ENCODE measurements at places on chromosomes 5 and 9.

DNA sequence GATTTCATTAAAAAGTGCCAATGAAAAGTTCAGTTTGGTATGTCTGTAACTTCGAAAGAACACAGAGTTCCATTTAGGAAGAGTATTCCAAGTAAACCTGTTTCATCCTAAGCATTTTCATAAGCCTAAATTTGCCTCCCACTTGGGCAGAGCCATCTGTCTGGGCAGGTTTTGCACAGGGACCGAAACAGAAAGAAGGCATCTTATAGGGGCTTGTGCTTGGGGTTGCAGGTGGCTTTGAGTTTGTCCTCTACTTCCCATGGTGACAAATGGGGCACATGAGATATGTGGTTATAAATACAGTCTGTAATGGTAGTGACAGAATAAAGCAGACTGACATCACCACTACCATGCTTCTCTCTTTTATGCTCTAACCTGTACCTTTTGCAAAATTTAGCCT, 63.7 kb downstream of the MCTP1 start:
- no peak for DNase-seq

DNA sequence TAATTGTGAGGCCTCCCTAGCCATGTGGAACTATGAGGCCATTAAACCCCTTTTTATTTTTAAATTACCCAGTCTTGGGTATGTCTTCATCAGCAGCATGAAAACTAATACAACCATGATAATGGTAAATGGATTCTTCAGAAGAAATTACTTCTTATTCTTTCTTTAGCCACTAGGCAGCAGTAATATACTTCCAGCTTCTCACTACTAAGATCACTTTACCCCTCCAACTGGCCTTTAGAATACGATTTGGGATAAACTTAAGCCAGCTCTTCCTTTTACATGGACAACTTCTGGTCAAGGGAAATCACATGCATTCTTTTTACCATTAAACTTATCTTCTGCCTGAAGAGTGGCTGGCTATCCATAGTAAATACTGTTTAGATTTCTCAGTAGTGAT, 355.4 kb downstream of the MAN2A1 start:
- DNase-seq: no peak

GRCh38 chr9:122122468-122122867, 29.4 kb upstream of the TTLL11 start:
- no peak for DNase-seq

- DNase-seq: no peak
Observed at GRCh38 chr5:59312223-59312622, 581.3 kb downstream of the PDE4D start.

DNA sequence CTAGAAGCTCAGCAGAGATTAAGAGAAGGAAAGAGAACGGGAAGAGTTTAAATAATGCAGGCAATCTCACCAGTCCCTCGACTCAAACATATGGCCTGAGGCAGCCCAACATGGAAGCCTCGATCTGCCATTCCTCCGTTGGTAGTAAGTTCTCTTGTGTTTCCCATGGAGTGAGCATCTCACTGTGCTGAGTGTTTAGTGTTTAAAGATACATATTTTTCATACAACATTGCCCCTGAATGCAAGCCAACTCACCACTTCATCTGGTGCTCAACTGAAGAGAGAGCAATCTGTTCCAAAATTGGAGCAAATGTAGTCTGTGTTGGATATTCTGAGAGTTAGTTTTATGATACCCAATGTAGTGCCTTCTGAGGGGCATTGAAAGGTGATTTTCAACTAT, 171.5 kb upstream of the ATP10B start:
- no peak for DNase-seq

DNA sequence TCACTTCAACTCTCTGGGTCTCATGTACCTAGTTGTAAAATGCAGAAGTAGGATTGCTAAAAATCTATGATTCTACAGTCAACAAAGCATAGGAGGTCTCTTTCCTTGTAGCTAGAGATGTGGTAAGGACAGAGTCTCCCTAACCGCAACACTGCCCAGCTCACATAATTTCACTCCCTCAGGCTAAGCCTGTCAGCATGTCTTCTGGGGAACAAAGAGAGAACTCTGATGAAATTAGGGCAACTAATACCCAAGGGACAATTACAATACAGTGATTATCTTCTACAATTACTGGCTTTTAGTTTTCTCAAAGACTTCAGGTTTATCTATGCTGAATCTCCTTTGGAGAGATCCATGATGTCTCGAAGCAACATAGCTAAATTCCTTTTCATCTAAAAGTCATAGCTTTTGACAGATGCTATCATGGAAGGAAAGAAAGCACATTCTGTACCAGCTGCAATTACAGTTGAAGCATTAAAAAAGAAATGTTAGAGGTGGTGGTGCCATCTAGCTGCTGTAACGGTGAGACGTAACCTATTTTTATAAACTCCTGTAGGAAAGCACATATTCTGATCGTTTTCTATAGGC, 141.1 kb upstream of the TARS1 start:
- DNase-seq: no peak

GRCh38 chr5:142461028-142461590, 136.3 kb upstream of the SPRY4 start:
- no peak for DNase-seq

DNA sequence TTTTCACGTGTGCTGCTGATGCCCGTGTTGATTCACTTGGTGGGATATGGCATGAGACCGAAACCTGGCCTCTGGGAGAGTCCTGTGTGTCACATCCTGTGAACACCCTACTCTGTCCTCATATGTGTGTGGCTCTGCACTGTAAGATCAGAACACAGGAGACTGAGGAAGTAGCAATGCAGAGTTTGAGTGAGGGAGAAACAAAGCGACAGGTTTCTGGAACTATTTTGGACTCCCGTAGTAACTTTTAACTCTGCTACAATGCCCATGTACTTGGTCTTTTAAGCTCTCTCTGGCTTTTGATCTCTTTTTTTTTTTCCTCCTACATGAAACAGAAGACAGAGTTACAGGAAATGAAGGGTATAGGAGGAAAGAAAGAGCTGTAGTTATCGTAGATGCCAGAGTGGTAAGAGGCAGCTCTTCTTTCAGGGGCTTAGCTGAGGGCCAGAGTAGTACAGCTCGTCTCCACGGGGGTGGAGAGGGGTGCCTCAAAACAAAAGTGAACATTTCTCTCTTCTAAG, 26.6 kb downstream of the GRAMD2B start:
- DNase-seq: peak; percentile 37

DNA sequence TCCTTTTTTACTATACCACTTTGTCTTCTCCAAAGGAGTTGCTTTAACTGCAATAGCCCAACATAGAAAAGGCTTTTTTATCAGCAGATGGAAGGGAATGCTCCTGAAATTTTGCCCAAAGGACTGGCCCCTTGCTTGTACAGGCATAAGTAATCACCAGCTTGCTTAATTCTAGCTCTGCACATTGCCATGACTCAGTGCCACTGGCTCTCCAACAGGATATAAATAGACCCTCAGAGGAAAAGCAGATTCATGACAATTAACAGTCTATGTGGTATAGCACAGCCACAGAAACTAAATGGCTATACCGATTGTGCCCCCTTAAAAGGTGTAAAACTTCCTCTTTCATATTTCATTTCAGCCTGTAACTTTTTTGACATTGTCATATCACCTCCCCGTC, 227.0 kb downstream of the ZNF608 start:
- DNase-seq: no peak

DNA sequence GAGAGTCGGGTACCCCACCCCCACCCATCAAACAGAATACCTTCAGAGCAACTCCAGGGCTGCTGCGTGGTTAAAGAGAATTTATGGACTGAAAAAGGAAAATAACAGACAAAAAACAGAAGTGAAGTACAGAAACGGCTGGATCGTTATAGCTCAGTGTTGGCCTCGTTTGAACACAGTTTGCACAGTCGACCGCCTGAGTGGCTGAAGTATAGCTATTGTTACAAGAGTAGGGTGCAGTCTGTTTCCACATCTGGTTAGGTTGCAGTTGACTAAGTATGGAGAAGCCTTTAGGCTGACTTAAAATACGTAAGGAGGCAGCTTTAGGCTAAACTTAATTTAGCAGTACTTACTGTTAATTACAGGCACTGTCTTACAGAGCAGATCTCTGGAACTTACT, 121.2 kb downstream of the GCNT1 start:
- no peak for DNase-seq

- no peak for DNase-seq
Observed at GRCh38 chr5:128021411-128021810, 62.2 kb upstream of the SLC12A2 start.

DNA sequence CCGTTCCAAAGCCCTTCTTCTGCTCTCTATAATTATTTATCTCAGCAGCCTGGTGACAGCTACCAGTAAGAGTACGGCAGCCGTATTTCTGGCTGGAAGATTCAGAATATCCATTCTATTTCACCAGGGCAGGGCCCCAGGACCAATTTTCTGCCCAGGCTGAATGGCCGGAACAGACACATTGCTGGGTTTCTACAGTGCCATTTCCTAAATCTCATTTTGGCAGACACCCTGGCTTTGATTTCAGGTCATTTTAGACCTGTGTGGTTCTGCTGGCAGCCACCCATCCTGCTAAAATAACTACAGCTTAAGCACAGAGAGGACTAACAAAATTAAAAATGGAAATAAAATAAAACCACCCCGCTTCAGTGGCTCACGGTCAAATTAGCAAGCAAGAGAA, 95.0 kb downstream of the CRB2 start:
- no peak for DNase-seq

DNA sequence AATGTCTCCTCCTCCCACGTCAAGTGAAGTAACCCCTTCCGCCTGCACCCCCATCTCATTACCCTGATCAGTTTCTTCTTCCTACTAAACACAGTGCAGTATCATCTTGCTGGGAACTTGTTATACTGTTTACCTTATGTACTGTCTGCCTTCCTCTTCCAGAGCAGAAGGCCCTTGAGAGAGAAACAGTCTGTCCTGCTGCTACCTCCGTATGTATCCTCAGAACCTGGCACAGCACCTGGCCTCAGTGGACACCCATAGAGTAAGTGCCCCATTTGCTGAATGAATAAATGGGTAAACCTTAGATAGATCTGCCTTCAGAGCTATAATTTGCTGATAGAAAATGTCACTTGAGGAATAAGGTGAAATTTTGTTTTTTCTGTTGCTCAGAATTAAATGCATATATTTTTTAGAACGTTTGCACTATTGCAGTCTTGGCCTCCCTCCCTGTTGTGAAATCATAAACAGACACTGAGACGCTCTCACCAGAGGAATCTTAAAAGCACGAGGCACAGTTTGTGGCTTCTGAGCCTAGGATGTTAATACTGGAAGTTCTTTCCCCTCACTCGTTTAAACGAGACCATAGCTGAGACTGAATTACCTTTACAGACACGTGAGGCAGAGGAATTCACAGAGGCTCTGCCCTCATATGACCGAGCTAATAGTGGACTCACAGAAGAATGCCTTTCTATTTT, 223.1 kb upstream of the DAP start:
- no peak for DNase-seq

DNA sequence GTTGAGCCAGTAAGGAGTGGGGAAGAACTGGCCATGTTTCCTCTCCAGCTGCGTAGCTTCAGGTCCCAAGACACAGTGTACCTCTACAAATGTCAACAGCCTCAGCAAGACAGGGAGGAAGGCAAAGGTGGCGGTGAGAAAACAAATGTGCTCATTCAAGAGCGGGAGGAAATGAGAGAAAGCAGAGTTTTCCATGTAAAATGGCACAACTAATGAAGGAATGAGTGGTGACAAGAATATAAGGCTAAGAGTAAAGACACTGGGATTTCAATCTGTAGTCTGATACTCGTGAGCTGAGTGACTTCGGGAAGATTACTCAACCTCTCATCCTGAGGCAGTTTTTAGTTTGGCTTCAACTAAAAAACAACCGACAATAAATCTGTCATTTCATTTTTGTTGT, 67.6 kb downstream of the DPYSL3 start:
- DNase-seq: no peak

- no peak for DNase-seq
Observed at GRCh38 chr9:125959315-125959714, 212.1 kb downstream of the PBX3 start.

DNA sequence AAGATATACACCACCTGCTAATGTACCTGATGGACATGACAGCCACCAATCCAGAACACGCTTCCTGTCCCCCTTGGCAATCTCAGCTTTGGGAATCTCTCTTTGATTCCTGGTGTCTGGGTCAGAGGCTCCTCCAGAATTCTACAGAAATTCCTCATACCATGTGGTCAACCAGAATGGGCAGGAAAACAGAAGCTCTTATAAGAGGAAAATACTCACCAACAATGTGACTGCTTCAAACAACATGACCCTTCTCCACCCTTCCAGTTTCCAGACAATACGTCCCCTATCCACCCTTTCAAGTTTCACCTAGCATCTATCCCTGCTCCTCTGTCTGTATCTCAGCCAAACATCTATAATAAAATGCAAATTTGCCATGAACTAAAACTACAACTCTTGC, 247.2 kb downstream of the DENND1A start:
- no peak for DNase-seq

GRCh38 chr9:101618698-101619097, 23.9 kb upstream of the PPP3R2 start:
- DNase-seq: no peak

GRCh38 chr5:175025077-175025476, 300.7 kb downstream of the MSX2 start:
- DNase-seq: no peak

DNA sequence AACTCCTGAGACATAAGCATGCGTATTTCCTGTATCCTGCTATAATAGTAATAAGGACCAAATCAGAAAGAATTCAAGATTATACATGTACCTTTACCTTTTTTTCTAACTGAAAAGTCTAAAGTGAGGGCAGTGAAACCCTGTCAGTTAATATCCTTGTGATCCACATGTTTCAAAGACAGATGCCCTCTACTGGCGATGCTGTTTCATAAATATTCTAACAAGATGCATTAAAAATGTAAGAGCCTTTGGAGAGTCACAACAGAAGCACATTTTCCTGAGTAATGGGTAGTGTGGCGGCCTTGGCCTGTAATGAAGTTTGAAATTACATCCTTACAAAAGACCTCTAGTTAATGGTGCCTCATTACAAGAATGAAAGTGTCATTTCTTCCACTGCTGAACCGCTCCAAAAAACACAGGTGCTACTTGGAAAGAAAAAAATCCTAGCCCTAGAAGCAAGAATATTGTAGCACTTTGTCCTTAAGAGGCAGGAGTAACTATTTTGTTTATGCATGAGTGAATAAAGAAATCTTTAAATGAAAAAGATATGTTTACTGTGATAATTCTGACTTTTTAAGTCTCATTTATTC, 232.6 kb downstream of the EPB41L4A start:
- no peak for DNase-seq

- DNase-seq: no peak
Observed at GRCh38 chr5:56088431-56088949, 93.7 kb upstream of the IL6ST start.

DNA sequence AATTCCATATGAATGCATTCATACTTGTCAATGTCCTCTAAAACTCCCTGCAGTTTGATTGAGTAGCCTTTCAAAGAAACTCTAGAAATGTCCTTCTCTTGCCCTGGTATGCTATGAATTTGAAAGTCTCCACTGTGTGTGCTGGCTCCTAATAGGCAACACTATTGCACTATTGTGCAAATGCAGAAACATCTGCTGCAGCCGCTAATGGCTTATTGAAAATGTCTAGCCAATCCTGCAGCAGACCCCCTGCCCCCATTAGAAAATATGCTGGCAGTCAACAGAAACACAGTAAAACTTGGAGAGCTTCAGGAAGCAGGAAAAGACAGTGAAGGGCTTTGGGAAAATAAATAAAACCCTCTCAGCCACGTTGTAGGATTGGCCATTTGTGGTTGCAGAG, 87.3 kb upstream of the GRAMD2B start:
- no peak for DNase-seq

GRCh38 chr9:76602199-76602598, 143.2 kb downstream of the GCNT1 start:
- no peak for DNase-seq

All from T follicular helper cell (primary cell).